ENCODE measurements at places on chromosomes 3 and 15.

GRCh38 chr3:196414469-196414868, 17.8 kb downstream of the UBXN7 start:
- peak; percentile 19 for DNase-seq

DNA sequence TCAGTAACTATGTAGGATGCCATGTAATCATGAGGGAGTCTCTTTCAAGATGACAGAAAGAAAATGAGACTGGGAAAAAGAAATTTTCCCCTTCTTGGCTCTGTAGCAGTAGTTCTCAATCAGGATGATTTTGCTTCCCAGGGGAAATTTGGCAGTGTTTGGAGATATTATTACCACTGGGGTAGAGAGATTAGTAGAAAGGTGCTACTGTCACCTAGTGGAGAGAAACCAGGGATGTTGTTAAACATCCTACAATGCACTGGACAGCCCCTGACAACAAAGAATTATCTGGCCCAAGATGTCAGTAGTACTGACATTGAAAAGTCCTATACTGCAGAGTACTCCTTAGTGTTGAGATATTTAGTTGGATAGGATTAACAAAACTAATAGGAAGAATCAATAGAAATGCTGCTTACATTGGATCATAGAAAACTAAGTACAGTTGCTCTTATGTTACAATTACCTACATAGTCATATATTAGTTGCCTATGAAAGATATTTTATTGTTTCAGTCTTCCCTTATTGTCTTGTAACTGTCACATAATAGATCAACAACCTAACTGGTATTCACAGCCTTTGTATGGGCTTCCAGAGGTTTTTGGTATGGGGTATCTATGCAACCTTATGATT, 433.3 kb downstream of the RAP2B start:
- peak; percentile 52 for DNase-seq

GRCh38 chr15:73695773-73696640, 11.8 kb downstream of the CD276 start:
- no peak for DNase-seq

GRCh38 chr15:100230784-100231183, 111.0 kb downstream of the ADAMTS17 start:
- no peak for DNase-seq

- DNase-seq: peak; percentile 82
Measured at GRCh38 chr3:141875374-141875892, 1.0 kb upstream of the ATP1B3 start.

GRCh38 chr15:81282911-81283310, 41.0 kb downstream of the STARD5 start:
- DNase-seq: no peak

GRCh38 chr3:81277853-81278252, 483.6 kb downstream of the GBE1 start:
- no peak for DNase-seq

DNA sequence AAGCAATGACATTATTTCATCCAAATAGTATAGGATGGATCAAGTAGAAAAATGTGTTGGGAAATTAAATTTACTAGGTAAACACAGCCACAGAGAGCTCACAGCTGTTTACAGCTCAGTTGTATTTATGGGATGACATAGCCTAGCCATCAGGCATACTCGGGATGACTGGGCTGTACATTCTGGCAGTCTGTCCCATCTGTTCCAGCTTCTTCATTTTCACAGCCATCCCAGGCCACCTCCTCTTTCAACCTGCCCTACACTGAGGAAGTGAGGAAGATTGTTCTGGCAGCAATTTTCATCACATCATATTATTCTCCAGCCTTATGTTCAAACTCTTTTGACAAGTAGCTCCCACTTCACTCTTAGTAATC, 98.4 kb upstream of the PFN2 start:
- DNase-seq: no peak

- no peak for DNase-seq
Measured at GRCh38 chr15:85758655-85758978, 36.1 kb downstream of the KLHL25 start.

- DNase-seq: no peak
Measured at GRCh38 chr15:78617076-78617475, 3.7 kb downstream of the CHRNA3 start.

DNA sequence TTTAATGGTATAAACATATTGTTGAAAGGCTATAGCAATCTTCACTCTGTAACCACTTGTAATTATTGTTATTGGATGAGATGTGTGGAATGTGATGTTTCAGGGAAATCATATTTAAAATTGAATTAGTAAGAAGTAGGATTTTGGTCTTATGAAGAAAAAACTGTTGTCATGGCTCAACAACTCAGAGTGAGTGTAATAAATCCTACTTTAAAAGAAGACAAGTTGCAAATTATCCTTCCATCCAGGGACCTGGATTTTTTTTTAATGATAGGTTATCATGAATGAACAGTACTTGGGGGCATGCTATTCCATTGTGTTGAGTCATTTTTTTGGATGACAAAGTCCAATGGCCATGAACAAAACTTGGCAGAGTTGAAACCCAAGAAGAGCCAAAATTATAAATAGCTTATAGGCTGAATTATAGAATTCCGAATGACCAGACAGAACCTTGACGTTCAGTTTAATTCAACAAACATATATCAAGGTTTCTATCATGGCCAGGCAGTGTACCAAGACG, 625.5 kb upstream of the ZNF717 start:
- no peak for DNase-seq

- no peak for DNase-seq
Measured at GRCh38 chr3:176431038-176431418, 766.3 kb downstream of the TBL1XR1 start.

GRCh38 chr3:155639462-155640055, 105.3 kb downstream of the PLCH1 start:
- no peak for DNase-seq

DNA sequence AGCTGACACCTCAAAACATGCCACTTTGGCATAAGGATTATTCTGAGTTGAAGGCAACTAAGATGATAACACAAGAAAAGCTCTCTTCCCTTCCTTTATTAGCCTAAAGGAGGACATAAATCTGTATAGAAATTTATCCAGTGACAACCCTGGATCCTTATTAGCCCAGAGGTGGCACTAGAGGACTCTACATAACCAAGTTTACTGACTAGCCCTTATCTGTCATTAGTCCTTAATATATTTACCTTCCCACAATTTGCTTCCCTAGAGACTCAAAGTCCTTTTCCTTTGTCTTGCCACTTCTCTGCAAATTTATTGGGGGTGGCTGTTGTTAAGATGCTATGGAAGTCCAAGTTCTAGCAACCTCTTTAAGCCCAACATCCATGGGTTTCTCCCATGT, 26.7 kb downstream of the CEP70 start:
- no peak for DNase-seq

DNA sequence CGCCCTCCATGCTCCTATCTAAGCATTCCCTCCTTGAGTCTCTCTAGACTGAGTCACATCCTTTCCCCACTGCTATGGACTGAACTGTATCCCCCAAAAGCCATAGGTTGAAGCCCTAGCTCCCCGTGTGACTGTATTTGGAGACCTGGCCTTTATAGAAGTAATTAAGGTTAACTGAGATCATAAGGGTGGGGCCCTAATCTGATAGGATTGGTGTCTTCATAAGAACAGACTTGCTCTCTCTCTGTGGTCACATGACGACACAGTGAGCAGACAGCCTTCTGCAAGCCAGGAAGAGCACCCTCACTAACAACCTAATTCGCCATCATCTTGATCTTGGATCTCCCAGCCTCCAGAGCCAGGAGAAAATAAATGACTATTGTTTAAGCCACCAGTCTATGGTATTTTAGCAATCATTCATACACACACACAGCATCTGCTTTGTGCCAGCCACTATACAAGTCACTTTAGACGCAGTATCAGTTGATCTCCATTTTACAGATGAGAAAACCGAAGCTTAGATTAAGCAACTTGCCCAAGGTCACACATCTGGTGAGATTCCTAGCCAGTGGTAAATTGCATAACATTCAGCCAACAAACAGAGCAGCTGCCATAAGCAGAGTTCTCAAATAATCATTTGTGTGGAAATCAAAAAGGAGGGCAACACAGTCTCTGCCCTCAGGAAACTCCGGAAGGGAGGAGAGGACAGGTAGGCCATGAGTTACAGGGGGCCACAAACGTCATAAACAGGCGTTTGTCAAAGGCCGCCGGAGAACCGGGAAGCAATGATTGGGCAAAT, 66.3 kb upstream of the HES1 start:
- no peak for DNase-seq

GRCh38 chr3:11622586-11623550, 20.8 kb downstream of the VGLL4 start:
- DNase-seq: no peak

GRCh38 chr3:194364652-194365434, 4.7 kb downstream of the LRRC15 start:
- DNase-seq: no peak

GRCh38 chr15:69099941-69100340, 60.5 kb upstream of the GLCE start:
- DNase-seq: no peak

DNA sequence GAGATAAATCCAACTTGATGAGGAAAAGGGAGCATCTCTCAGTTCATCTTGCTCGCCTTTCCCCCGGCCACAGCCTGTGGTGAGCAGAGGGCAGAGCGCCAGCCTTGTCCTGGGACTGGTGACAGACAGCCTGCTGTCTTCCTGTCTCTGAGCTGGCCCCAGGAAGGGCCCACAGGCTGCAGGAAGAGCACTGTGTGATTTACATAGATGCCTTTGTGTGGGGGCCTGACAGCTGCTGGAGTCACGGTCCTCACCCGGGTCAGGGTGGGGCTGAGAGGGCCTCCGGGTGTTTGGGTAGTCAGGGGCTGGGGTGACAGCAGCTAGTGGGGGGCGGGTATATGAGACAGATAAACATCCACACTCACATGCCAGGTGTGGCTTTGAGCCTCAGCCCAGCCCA, 29.3 kb downstream of the PLA2G4D start:
- DNase-seq: no peak

GRCh38 chr15:88113613-88114308, 142.8 kb downstream of the NTRK3 start:
- no peak for DNase-seq

- no peak for DNase-seq
Measured at GRCh38 chr3:197027896-197028727, 1.5 kb downstream of the MELTF start.

- DNase-seq: no peak
Measured at GRCh38 chr3:99400352-99400751, 238.0 kb upstream of the COL8A1 start.

DNA sequence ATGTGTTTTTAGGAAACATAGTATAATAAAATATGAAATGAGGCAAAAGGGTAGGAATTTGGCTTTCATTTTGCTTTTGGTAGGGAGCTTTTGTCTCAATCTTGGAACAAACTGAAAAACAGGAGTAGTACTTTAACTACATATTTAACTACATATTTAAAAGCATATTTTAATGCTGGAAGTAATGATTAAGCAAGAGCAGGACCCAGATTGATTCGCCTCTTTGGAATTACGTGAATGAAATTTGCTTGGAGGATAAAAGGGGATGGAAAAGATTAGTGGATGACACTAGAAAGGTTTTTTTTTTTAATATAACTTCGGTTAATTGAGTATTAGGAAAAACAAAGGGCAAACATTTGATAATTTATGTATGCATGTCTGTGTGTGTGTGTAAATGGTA, 11.2 kb upstream of the TMEM212 start:
- DNase-seq: no peak

- no peak for DNase-seq
Measured at GRCh38 chr3:171704002-171704401, 106.3 kb downstream of the PLD1 start.

GRCh38 chr3:190424478-190425439, 24.9 kb downstream of the TMEM207 start:
- DNase-seq: peak; percentile 89

DNA sequence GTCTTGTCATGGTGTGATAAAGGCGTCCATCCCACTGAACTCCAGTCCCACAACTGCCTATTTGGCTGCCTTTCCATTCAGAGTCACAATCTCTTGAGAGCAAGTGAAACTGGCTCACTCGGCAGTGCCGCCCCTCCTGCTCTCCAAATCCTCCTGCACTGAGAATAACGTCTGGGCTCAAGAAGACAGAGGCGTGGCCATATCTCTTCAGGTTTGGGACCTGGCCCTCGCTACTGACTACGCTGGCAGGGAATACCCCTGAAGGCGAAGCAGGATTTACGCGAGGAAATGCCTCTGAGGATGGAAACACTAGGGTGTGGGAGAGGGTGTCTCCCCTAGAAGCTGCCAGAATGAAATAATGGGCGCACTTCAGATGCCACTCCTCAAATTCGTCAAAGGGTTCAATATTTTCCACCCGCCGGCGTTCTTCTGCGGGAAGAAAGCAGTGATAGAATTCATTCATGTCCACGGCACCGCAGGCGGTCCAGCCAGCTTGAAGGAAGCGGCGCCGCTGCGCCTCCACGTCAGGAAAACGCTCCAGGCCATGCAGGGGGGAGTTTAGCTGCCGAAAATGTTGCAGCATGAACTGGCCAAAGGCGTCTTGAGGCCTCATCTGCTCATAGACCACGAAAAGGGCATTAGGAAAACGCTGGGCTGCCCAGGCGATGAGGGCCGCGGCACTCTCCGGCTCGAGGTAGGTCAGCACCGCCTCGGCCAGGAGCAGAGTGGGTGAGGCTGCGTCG, 985 bp downstream of the LCMT2 start:
- no peak for DNase-seq

GRCh38 chr3:102163039-102163817, 271.6 kb upstream of the ZPLD1 start:
- peak; percentile 91 for DNase-seq

DNA sequence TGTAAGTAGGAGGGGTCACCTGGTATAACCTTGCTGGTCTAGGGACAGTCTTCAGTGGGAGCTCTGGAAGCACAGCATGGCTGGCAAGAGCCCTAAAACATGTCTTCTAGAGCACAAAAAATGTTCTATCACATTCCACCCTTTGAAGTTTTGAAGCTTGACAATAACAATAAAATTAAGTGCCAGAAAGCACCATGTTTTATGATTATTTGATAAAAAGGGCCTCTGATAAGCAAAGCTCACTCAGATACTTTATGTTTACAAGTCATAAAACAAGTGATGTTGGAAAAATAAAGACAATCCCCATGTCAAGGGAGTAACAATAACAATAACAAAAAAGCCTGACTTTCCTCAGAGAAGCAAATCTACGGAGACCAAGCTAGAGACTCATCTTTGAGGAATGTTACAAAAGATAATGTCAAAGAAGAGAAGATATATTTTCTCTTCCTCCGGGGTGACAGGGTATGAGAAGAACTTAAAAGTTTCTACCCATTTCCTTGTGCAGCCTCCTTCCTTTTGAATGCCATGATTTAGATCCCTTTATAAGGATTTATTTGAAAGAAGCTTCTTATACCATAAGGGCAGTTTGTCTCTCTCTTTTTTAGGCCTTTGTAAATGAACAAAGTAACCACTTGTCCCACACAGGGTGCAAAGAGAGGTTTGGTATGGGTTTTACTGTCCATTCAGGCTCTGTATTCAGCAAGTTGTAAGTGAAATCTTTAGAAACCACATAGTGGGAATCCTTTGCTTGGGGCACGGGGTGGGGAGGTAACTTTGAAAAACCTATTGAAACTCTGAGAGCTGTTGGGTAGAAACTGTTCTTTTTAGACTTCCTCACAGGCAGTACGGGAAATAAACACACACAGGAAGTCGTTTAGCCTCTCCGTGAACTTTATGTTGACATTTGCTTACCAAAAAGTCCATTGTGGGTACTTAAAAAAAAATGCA, 109.6 kb upstream of the RBMS3 start:
- DNase-seq: peak; percentile 84

- DNase-seq: no peak
Measured at GRCh38 chr15:95371664-95372063, 958.8 kb upstream of the NR2F2 start.

Data from kidney glomerular epithelial cell (primary cell).